ENCODE measurements at places on chromosomes 3 and 15.

GRCh38 chr3:155192957-155193746 is 100.3 kb downstream of the STRIT1 start:
- no peak for DNase-seq
- no peaks in the 10 kb centered on the region for H3K27me3 ChIP-seq
- H3K4me3 ChIP-seq, result no peak overlapping the region
- H3K27ac ChIP-seq, result no peak overlapping the region
- no peaks in the 10 kb centered on the region for H3K4me1 ChIP-seq

GRCh38 chr15:43086551-43086950 is 19.3 kb downstream of the UBR1 start:
- no peaks in the 10 kb centered on the region for H3K4me1 ChIP-seq
- peaks cover 47% of the 10 kb centered on the region for H3K36me3 ChIP-seq
- no peak for DNase-seq
- H3K27ac ChIP-seq, result no peak overlapping the region
- H3K4me3 ChIP-seq, result no peak overlapping the region
- H3K27me3 ChIP-seq, result no peaks in the 10 kb centered on the region

DNA sequence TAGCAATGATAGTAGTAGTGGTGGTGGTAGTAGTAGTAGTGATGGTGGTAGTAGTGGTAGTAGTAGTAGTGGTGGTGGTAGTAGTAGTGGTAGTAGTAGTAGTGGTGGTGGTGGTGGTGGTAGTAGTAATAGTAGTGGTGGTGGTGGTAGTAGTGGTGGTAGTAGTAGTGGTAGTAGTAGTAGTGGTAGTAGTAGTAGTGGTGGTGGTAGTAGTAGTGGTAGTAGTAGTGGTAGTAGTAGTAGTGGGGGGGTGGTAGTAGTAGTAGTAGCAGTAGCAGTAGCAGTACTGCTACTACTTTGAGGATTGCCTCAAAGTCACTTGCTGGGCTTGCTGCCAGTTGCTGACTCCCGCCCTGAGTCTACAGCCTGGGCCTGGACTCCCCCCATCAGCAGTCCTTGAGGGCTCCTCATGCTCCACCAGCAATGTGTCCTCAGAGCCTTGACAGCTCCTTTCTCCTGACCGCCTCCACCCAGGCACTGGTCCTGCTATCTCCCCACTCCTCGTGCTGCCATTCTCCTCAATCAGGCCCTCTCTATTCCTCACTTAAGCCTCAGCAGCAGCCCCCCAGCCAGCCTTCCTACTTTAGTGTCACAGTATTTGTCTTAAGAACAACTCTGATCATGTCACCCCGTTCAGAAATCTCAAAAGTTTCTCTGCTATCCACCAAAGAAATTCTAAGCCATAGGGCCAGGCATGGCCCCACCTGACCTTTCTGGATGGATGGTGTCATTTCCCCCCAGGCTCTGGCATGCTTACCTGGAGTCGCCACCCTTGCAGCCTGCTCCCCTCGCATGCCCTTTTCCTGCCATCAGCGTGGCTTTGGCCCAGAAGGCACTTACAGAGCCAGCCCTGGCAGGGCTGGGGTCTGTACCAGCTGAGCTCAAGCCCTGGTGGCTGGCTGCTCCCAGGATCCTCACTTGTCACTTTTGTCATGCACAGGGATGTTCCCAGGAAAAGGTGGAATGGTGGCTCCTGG is 45.6 kb downstream of the DLEC1 start:
- no peaks in the 10 kb centered on the region for H3K27me3 ChIP-seq
- H3K36me3 ChIP-seq, result no peaks in the 10 kb centered on the region
- no peak overlapping the region for H3K4me3 ChIP-seq
- H3K27ac ChIP-seq, result no peak overlapping the region
- no peaks in the 10 kb centered on the region for H3K4me1 ChIP-seq

- H3K4me1 ChIP-seq, result no peaks in the 10 kb centered on the region
- no peak for DNase-seq
- no peaks in the 10 kb centered on the region for H3K36me3 ChIP-seq
- H3K4me3 ChIP-seq, result no peak overlapping the region
- H3K27me3 ChIP-seq, result peaks cover 26% of the 10 kb centered on the region
Observed at GRCh38 chr3:184804801-184805200, 7.2 kb upstream of the VPS8 start.
